ENCODE measurements at places on chromosomes 11 and 22.

DNA sequence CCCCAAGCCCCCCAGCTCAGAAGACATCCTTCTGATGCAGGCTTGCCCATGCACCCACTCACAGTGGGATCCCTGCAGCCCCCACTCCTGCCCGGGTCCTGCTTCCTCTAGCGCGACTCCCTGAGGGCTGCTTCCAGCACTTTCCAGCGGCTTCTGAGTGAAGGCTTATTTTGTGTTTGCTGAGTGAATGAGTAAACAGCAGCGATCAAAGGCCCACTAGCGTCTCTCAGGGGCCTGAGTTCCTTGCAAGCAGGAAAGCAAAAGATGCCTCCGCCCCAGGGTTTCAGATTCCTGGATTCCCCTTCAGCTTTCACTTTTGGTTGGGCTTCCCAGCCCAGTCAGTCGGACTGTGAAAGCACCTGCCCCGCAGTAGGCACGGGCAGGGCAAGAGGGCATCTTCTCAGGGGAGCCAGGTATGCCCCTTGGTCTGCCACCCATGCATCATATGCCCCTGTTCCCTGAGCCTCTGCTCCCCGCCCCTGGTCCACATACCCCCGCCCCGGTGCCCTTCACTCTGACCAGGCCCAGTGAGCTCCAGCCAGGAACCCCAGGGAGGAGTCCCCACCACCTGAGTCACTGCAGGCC lies 9.2 kb downstream of the FADD start:
- DNase-seq: no peak

GRCh38 chr11:66609721-66610617 lies 6.5 kb upstream of the RBM14 start:
- no peak for DNase-seq

DNA sequence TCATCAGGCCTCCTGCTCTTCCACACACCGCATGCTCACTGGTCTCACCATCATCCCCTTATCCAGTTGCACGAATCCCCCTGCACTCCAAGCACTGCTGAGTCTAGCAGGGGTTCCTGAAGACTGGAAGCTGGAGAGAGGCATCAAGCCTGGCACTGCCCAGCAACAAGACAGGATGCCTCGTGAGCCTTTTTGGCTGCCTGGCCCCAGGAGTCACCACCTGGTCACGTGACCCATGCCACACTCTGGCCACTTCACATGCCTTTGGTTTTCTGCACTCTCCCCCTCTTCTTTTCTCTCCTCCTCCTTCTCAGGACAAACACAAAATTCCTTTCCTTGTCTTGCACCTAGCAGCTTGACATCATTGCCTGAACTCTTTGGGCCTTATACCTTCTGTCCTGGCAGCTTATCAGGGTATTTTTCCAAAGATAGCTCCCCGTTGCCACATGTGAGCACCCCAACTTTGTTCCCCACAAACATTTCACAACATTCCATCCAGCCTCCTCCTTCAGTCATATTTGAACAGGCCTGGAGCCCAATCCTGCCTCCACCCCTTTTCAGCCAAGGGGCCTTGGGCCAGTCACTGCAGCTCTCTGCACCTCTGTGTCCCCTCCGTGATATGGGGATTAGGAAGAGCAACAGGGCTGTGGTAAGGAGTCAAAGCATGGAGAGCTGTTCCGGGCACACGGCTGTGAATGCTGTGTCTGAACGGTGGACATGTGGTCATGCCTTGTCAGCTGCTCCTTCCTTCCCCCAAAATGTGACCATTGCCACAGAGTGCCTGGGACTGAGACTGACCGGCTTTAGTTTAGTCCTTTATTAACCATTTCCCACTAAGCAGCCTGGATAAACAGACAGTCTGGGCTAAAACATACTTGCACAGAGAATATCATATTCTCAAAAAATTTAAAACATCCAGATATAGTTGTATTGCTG lies 2.8 kb upstream of the PACSIN2 start:
- DNase-seq: no peak

DNA sequence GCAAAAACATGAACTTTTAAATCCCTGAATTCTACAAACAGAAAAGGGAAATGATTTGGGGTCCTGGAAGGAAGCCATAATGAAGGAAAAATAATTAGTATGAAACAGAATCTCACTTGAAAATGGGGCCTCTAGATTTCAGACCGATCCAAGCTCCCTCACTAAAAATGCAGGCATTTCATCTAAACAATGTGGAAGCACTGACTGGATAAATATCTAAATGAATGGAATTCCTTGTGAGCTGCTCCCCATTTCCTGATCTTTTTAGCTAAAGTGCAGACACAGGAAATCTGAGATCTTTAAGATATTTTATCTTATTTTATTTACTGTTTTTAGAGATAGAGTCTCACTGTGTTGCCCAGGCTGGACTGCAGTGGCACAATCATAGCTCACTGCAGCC lies 1255.8 kb downstream of the LRRC4C start:
- DNase-seq: no peak

DNA sequence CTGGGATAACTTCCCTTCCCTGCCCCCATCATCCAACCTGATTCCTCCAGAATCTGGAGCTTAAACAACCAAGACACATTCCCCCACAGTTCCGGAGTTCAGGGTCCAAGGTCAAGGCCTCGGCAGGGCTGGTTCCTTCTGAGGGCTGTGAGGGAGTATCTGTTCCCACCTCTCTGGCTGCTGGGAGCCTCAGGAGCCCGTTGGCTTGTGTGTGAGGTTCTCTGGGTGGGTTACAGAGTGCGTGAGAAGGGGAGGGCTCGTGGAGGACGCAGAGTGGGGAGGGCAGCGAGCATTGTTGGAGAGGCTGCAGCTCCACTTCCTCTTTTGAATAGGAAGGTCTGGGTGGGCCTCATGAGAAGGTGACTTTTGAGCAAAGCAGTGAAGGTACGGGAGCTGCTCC lies 8.5 kb downstream of the SERHL2 start:
- peak; percentile 70 for DNase-seq

DNA sequence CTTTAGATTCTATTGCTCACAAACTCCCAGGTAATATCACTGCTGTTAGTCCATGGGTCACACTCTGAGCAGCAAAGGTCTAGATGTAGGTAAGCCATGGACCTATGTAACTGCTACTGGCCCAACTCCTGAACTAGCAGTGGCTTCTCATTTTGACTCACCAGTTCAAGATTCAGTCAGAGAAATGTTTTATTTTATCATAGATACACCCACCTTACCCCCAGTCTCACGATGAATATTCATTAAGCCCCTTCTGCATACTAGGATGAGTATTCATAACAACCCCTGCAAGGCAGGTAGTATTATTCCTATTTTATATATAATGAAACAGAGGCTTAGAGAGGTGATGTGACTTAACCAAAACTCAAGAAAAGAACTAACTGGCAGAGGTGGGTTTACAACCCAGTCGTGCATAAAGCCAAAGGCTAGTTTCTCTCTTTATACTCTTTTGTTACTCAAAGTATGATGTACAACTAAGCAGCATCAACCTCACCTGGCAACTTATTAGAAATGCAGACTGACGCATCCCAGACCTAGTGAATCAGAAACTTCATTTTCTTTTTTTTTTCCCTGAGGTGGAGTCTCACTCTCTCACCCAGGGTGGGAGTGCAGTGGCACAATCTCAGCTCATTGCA lies 957.6 kb upstream of the CCDC90B start:
- no peak for DNase-seq

- peak; percentile 26 for DNase-seq
Observed at GRCh38 chr11:18270102-18270501, 4.0 kb downstream of the SAA1 start.

- no peak for DNase-seq
Observed at GRCh38 chr11:117177534-117178209, 871 bp upstream of the SIDT2 start.

DNA sequence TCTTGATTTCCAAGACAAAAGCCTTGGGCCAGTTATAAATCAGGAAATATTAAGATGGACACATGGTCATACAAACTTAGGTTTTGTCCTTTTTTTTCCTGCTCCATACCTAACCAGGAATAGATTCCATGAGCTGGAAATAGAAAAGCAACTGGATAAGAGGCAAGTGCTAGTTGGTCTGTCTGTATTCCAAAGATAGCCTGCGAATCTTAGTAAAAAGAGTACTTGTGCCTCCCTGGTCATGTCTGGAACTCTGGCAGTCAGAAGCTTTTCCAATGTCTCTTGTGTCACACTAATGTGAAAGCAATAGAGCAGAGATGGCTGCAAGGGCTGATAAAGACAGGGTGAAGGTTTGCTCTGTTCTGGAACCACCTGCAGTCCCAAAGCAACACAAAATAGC lies 590.2 kb upstream of the ANO5 start:
- DNase-seq: no peak

GRCh38 chr11:72004515-72005346 lies 6.0 kb downstream of the IL18BP start:
- DNase-seq: no peak

GRCh38 chr11:23711981-23712380 lies 784.9 kb upstream of the LUZP2 start:
- DNase-seq: no peak

DNA sequence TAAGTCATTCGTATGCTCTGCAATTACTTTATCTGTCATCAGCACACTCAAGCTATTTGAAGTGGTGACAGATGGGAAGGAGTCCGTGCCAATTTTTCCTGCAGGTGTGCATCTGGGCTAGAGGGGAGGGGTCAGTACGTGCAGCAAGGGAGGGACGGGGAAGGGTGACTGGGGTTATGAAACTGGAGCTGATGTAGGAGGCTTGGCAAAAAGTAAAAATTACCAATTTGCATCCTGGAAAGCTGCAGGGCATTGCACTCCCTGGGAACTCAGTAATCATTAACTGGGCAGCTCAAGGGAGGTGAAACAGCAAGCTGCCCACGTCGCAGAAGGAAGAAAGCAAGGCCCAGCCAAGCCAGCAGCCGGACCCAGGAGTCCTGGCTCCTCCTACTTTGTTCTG lies 87.1 kb upstream of the TMEM45B start:
- no peak for DNase-seq

- DNase-seq: no peak
Observed at GRCh38 chr11:113240790-113241635, 73.4 kb upstream of the TTC12 start.

- DNase-seq: no peak
Observed at GRCh38 chr11:1523077-1523476, 36.5 kb upstream of the MOB2 start.

GRCh38 chr11:44083906-44084305 lies 11.6 kb upstream of the EXT2 start:
- DNase-seq: no peak

- DNase-seq: no peak
Observed at GRCh38 chr11:43992183-43992582, 49.7 kb downstream of the C11orf96 start.

- no peak for DNase-seq
Observed at GRCh38 chr11:30889143-30889794, 303.1 kb upstream of the MPPED2 start.

- DNase-seq: no peak
Observed at GRCh38 chr22:17514084-17514483, 49.2 kb upstream of the SLC25A18 start.

- no peak for DNase-seq
Observed at GRCh38 chr11:14645015-14645912, 1.7 kb downstream of the PDE3B start.

DNA sequence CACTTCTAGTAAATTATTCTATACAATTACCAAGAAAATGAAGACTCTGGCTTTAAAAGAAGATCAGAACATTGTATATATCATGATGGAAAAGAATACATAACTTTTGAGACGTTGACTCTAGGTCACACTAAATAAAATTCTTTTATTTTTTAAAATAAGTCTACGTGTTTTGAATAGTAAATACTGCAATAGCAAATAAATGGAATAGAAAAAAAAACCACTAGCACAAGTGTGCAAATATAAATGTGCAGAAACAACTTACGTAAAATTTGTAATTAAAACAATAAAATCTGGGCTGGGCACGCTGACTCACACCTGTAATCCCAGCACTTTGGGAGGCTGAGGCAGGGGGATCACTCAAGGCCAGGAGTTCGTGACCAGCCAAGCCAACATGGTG lies 17.9 kb downstream of the SIK3 start:
- no peak for DNase-seq

- DNase-seq: no peak
Observed at GRCh38 chr11:134574947-134575346, 162.9 kb upstream of the B3GAT1 start.

- no peak for DNase-seq
Observed at GRCh38 chr22:31020334-31020733, 51.3 kb downstream of the TUG1 start.

DNA sequence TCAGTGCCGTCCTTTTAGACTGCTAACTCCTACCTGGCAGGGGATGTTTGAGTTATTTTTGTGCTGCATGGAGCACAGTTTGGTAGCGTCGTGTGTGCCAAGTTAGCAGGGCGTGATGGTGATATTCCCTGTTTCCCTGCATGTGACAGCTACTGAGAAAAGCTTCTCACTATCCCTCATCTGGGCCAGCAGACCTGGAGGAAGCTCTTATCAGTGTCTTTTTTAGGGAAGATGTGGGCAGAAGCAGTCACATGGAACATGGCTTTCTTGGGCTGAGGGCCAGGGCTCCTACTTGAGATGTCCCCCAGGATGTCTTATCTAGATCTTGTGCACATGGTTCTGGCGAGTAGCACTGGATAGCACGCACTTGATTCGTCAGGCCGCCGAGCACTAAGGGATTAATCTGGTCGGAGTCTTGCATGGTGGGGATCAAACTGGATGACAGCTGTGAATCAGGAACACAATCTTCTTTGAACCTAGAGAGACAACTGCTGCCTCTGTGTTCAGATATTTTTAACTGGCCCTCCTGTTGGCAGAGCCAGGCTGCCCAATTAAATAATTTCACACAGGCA lies 33.8 kb downstream of the TECTA start:
- DNase-seq: no peak

DNA sequence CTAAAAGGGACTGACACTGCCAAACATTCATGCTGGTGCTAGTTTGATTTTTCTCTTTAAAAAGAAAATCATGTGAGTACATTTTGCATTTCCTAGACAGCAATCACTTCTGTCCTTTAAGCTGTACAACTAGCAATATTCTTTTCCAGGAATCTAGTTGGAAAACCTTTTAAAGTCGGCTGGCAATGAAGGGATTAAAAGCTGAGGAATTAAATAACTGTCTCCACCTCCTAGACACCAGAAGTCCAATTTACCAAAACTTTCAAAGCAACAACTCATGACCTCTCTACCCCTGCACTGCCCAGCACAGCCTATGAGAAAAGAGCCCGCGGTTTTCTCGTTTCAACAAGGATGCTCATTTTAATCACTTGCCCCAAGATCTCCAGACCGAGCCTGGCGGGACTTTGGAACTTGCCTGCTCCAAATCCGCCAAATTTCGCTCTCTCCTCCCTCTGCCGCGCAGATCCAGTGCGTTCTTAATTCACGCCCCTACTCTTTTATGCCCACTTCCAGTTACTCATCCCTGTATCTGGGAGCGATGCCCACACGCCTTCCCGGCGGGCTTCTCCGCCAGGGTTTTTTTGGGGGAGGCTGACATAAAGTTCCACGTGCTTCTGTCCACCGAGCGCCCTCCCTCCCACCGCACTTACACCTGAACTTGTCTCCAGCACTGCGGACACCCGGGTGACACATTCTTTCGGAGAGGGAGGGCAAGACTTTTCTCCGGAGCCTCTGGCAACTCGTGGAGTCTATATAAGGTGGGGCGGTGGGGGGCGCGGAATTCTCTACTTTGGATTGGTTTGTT lies 2.5 kb downstream of the MPPED2 start:
- DNase-seq: no peak
